ENCODE measurements at places on chromosomes 4 and X.

DNA sequence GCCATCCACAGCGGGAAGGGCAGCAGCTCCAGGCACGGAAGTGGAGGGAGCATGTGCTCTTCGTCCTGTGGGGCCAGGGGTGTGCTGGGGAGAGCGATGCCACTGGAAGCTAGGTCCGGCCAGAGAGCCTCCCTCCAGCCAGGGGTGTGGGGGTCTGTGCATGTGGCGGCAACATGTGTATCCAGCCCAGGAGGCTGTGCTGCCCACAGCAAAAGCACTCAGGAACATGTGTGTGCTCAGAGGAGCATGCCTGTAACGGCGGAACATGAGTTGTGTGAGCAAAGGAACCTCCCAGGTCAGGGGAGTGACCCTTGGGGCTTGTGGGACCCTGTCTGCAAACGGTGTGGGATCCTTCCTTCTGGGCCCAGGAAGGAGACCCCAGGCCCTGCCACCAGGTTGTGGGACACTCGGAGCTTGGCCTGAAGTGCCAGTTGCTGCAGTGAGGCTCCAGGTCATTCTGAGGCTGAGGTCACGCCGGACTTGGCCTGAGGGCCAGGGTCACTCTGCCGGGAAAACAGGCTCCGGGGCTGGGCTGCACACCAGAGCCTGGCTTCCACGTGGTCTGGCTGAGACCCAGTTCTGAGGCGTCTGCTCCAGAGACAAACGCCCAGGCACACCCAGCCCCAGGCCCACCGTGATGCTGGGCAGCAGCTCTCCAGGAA is 37.2 kb downstream of the CPLX1 start:
- no peak for DNase-seq

DNA sequence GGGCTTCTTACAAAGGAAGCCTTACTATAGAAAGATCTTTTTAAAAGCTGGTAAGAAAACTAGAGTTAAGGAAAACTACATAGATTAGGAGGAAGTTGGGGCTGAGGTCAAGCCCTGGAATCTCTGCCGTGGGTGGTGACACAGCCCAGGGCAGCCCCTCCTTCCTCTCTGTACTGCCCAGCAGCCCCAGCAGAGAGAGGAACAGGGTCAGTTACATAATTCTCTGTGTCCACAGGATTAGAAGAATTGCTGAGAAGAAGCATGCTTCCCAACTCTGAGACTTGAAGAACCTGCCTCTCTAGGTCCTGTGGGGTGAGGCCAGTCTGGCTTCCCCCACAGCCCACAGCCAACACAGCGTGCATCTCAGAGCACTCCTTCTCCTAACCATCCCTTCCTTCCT is 9.2 kb upstream of the ABLIM2 start:
- no peak for DNase-seq

DNA sequence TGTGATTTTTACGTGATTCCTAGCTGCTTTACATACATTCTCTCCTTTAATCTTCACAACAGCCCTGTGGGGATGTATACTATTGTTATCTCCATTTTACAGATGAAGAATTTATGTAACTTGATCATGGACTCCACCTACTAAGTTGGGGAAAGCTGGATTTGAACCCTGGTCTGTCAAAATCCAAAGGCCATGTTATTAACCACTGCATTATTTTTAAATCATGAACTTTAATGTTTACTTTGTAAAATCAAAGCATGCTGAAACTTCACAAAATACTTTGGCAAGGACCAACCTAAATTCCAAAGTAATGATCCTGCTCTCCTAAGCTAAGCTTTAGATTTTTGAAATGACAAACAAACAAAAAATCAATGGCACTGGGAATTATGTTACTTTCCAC is 26.1 kb downstream of the FAM47E start:
- DNase-seq: no peak

DNA sequence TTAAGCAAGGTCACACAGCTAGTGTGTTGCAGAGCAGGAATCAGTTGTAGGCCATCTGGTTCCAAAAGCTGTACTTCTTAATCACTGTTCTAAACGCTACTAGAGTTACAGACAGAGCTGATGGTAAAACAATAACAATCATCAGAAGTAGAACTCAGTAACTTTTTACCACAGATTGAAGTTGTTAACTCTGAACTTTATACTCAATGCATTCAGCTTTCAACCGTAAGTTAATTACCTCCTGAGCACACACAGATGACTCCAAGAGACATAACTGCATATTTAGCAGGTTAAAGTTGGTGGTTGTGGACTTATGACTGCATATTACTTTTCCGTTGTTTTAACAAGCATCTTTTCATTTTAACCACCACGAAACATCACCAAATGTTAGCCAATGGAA is 127.3 kb downstream of the PRSS12 start:
- DNase-seq: no peak

GRCh38 chr4:141047228-141047884 is 85.9 kb downstream of the RNF150 start:
- DNase-seq: no peak

DNA sequence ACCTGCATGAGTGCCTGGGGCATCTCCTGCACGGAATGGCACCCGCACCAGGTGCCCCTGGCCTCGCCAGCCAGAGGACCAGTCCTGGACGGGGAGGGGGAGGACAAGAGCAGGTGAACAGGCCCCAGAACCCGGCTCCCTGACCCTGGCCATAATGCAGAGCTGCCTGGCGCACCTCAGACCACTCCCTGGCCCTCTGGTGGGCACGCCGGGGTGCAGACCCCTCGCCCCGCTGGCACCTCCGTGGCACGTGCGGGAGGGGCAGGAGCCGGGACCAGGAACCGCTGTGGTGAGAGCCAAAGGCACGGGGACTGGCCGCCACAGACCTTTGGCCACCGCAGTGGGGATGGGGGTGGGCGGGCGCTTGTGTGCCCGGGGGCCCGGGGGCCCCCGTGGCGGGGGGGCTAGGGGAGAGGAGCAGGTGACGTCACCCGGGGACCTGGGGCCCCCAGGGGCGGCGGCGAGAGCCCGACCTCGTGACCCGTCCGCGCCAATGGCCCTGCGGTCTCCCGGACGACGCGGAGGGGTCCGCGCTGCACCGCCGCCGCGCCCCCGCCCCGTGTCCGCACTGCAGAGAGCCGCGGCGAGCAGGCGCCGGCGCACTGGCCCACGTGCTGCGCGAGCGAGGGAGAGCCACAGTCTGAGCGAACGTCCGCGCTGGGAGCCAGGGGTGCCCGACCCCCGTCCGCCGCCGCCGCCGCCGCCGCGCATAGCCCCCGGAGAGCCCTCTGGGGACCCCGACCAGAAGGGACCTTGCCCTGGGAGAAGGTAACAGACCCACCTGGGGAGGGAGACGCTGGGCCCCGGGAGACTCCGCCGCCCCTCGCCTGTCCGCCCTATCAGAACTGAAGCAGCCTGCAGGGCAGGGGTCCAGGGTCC is at the start of gene PNMA3:
Gene PNMA3 (plus strand): TSS at position 600 of the 879 bp plus-strand sequence. CDS start 586 bp downstream, outside the sequence.
- no peak for DNase-seq

DNA sequence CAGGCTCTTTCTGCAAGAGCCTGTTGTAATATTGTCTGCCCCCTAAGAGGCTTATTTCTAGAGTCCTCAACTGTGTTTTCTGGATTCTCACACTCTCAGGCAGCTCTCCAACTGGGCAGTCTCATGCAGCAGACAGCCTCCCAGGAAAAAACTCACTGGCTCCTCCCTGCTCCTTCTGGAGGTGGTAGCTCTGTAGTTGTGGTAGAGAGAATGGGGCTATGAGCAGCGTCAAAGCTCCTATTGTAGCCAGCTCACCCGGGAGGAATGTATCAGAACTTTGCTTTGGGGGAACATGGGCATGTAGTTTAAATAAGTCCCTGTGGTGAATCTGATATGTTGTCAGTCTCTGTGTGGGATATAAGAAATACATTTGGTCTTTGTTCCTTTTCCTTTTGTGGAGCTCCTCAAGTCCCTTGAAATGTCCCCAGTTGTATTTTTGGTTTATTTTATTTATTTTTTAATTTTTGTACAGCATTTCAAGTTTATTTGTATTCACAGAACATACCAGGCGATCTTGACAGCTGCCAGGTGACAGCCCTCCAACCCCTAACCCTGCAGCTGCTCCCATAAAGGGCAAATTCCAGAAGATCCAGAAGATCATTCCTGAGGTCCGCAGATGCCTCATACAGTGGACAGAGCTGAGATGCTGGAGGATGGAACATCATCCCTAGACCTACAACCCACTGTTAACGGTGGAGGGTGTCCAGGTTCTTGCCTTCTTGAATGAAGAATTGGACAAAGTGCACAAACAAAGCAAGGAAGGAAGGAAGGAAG is 45.7 kb downstream of the TRIM61 start:
- no peak for DNase-seq

- no peak for DNase-seq
Measured at GRCh38 chr4:128256539-128256938, 31.1 kb downstream of the PGRMC2 start.

DNA sequence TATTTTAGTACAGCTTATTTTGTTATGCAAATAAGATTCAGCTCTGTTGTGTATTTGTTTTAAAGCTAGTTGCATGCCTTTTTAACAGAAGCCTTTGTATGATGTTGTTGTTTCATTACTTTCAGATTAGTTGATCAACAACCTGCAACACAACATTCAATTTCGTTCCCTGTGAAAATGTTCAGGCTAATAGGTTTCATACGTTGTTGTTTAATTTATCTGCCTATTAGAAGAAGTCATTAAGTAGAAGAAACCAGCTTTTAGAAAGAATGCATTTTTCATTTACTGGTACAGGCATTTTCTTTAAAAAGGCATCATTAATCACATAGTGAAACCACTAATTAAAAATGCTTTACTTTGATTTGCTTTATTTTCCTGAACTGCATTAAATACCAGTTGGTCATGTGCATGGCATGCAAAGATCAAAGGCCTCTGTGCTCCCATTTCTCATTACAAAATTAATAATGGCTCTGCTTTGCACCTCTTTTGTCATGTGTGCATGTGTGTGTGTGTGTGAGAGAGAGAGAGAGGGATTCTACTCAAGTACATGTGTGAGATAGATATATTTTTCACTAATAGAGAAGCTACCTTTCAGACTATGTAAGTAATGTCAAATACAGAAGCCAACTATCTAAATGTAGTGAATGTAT is 29.2 kb upstream of the CTSO start:
- DNase-seq: no peak

- DNase-seq: no peak
Measured at GRCh38 chr4:145819853-145820181, 118.8 kb downstream of the ZNF827 start.

DNA sequence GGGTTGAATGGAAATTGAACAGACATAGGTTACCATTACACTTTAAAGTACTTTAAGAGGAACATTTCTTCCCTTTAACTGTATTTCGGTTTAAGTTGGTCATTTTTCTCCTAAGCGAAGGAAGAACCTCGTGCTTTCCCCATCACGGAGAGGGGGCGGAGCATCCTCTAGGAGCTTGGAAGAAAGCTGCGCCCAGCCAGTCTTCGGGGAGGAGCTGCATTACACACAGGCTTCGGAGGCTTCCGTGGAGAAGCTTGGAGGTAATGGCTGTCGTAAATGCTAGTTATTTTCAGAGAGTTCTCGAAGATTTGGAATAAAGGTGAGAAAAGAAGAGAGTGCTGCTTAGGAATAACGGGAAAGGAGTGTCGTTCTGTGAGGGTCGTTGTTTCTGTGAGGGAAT is at the start of gene PWWP3B:
Gene PWWP3B (plus strand): TSS at position 199 of the 400 bp plus-strand sequence. CDS start 37,128 bp downstream, outside the sequence.
- no peak for DNase-seq

DNA sequence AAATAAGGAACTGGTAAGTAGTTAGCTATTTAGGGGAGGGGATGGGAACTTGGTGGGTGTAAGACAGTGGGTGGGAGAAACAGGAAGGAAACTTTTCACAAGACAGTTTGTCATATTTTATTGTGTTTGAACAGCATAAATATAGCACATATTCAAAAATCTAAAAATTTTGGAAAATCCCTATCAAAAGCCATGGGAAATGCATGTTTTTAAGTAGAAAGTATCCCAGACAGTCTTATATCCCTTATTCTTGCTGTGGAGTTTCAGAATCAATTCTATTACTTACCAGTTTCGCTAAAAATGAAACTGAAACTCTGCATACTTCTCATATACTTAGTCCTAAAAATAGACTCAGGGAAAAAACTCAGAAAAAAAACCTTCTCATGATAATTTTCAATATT is 22.3 kb upstream of the RASGEF1B start:
- no peak for DNase-seq

DNA sequence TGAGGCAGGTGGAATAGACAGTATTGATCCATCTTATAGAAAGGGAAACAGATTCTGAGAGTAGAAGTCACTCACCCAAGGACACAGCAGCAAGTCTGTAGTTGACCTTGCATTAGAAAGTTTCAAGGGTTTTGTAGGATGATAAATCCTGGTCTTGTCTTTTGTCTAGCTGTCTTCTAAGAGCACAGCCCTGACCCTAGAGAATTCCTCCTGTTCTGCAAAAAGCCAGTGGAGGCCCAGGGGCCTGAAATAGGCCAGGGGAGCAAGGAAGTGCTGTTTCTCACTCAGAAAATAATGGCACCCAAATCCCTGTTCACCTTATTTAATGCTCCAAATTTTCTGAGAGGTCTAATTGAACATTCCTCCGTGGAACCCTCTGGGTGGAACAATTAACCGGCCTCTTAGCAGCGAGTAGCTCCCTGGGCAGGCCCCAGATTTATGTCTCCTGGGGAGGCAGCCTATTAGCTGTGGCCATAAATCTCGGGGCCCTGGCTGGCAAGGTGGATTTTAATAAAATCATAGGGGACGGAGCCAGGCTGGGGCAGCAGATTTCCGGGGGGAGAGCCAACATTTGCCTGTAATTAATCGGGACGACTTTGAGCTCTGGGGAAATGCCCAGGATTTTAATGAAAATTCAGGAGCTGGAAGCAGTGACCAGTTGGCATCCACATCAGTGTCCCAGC is 49.2 kb upstream of the MSX1 start:
- no peak for DNase-seq

- DNase-seq: peak; percentile 18
Measured at GRCh38 chrX:17689971-17690409, 47.3 kb upstream of the SCML1 start.

DNA sequence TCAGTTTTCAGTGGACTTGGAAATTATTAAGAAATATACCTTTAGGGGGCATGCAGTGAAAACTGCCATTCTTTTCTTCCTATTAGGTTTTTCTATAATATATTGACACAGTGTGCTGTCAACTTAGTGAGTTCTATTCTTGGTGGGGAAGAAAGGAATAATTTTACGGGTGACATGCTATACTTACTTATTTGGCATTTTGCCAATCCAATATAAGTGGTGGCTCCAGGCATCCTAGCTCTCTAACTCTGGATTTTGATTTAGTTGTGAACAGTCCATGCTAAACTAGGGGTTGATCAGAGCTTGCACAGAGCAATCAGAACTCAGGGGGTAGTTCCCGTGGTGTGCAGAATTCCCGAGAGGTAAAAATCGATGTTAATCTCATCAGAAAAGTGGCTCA is 277.7 kb upstream of the FTHL17 start:
- no peak for DNase-seq

DNA sequence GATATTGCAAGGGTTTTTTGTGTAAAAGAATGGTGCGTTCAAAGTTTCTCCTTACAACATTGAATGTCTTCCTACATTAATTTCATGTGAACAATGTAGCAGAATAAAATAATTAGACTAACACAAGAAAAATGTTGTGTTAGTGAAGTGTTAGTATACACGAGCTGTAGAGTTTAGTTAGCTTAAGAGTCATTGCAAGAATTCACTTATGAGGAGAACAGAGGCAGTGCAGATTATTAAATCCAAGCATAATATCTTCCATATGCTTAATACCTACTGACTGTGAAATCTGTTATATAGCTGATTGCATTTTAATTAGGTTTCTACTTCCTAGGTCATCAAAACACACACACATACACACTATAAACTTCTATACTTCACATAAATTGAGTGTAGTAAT is 959.0 kb downstream of the FAT4 start:
- no peak for DNase-seq
